ENCODE measurements at places on chromosomes 2 and 18.

GRCh38 chr2:175062787-175063585, 57.8 kb upstream of the CHN1 start:
- DNase-seq = no peak

- no peak for DNase-seq
Observed at GRCh38 chr2:18545384-18545783, 15.1 kb downstream of the RDH14 start.

GRCh38 chr18:3869848-3870247, 419.9 kb downstream of the TGIF1 start:
- DNase-seq = no peak

DNA sequence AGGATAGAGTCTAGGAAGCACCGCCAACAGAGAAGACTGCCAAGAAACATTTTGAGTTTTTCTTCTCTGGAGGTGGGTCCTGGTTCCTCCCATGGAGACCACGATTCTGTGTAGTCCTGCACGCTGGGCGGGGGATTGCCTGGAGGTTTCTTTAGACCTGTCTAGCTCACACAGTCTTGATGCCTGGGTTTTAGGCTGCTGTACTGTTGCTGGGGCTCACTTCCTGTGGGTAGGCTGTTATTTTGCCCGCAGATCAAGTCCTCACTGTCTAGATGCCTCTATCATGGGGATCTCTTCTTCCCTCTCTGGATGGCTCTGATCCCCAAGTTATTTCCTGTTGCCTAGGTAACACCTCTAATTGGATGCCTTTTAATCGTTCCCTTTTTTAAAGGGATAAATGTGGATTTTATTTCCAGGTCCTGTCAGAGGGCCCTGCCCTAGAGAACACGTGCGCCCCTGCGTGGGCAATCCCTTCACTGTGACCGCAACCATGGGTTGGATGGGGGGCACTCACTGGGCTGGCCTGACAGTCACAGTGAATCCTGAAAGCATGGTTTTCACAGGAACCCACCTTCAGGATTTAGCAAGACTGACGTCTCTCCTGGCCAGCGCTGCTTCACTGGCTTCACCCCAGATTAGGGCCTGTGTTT, 115.7 kb downstream of the MSH2 start:
- no peak for DNase-seq

- no peak for DNase-seq
Observed at GRCh38 chr2:15142069-15142689, 419.0 kb downstream of the NBAS start.

- DNase-seq = no peak
Observed at GRCh38 chr2:25524507-25524906, 148.9 kb downstream of the DTNB start.

GRCh38 chr18:74291472-74291770, 342 bp downstream of the CYB5A start:
- no peak for DNase-seq

DNA sequence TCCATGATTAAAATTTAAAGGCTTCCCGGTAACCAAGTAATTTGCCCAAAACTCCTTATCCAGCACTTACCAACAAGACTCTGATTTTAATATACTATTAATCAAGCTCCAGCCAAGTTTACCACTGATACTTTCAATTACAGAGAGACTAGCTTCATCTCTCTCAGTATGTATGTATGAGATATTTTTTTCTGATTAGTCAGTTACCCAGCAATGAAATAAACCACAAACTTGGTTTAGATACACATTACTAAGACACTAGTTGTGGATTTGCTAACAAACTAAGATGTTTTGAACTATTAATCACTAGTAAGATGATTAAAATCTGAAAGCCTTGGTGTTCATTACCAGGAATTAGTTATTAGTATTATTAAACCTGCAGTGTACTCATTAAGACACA, 1272.2 kb upstream of the ACVR2A start:
- no peak for DNase-seq

- DNase-seq = peak; percentile 64
Observed at GRCh38 chr18:46421973-46422551, 235.0 kb downstream of the LOXHD1 start.

DNA sequence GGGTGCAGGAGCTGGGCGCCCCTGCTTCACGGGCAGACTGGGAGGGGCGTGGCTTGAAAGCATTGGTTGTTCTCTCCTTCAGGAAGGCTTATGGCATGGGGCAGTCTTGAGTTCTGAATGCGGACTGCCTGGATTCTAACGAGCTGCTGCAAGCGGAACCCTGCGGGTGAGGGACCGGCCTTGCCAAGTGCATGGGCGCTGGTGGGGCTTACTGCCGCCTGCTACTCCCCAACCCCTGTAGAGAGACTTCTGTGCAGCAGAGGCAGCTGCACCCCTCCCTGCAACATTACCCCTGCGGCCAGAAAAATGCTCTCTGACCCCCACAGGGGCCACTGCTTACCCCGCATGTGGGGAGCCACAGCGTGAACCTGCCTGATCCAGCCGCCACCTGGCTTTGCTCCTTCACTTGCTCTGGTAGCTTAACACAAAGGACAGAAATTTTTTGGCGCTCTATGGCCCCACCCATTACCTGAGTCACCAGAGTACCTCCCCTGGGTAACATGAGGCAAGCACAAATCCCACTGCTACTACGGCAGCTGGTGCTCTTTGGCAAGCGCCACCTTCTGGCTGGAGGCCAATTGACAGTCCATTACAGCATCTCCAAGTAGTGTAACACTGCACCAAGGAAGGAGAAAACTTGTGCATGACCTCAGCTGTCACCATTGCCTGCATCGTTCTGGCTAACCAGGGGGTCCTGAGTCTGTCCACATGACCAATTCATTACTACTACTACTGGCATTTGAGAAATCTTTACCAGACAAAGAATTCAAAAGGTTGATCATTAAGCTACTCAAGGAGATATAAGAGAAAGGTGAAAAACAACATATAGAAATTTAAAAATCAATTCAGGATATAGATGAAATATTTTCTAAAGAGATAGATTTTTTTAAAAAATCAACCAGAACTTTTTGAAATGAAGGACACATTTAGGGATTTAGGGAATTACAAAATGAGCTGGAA, 35.4 kb downstream of the MYL12B start:
- peak; percentile 86 for DNase-seq

DNA sequence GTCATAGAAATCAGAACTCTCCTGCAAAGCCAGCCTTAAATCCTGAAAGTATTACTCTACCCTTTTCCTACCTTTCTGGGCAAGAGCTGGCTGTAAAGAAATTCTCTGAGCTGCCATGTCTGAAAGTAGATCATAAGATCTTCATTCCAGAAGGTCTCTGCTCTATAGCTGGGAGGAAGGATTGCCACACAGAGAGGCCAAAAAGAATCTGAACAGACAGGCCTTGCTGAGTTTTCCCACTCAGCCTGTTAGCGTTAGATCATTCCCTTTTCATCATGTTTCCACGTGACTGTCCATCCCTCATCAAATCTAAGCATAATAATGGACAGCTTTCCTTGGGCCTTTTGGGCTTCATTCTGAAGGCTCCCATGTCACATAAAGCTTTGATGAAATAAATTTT, 43.2 kb upstream of the FHL2 start:
- DNase-seq = no peak

- DNase-seq = no peak
Observed at GRCh38 chr2:160309585-160309984, 109.5 kb upstream of the ITGB6 start.

DNA sequence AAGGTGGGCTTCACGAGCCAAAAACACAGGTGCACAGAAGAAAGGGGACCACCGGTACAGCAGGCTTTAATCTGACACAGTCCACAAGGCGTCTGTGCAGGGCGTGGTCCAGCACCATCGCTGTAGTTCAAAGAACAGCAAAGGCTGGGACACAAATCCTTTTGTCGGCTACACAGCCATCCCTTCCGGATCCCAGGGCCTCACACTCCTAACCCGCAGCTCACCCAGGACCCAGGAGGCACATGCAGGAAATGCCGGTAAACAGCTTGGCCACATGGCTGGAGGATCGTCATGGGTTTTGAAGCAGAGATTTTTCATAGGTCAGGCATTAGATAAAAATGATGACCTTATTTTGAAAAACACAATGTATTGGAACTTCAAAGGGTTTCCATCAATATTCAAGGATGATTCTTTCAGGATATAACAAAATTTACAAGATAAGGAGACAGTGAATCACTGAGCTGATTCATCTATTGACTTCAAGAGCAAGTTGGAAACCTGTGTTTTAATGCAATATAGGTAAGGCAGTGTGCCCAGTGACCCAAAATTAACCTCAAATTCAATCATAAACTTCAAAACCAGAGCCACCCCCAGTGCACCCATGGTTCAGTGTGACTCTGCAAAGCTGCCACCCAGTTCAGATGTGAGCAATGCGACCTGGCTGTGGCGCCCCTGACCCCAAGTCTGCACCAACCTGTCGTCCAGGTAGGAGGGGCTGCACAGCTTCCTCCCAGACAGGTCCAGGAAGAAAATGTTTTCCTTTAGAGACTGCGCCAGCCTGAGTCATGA, 74.4 kb downstream of the TMEM18 start:
- no peak for DNase-seq

DNA sequence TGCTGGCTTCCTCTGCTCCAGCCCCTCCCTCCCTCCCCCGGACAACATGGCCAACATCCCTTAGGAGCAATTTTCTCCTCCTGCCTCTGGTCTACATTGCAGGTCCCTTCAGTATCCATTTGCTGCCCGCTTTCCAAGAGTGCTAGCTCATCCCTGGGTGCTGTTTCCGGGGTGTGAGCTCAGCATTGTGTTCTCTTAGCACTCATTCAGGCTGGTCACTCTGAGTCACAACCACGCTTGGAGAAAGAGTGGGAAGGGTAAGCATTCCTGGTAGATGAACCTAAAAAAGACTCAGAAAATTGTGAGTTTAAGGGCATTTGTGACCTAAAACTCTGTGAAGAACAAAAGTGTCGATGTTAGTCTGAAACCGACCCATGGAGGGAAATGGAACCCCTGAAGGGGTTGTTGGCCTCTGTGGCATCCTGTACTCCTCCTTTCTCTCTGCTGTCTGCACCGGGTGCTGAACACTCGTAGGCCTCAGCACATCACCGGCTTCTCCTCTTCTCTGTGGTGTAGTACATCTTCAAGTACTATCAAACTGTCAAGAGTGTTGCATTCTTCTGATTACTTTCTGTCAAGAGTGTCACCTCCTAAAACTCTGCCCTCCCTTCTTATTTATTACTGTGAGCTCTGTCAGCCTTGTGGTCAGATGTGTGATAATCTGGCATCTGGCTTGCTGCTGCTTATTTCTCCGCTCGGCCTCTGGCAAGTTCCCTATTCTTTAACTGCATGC, 73.0 kb downstream of the CTNNA2 start:
- DNase-seq = no peak

DNA sequence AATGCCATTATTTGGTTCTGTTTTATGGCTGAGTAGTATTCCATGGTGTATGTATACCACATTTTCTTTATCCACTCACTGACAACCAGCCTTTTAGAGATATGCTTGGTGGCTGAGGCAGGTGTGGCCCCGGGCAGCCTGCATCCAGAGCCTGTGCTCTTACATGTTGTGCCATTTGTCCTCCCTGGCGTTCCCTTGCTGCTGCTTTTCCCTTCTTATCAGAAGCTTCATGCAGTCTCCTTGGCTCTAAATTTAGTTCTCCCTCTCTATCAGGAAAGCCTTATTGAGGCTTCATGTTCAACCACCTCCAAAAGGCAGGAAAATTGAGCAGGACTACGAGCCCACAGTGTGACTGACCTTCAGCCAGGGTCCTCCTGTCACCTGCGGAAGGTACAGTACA, 131.7 kb upstream of the ITGA6 start:
- no peak for DNase-seq

DNA sequence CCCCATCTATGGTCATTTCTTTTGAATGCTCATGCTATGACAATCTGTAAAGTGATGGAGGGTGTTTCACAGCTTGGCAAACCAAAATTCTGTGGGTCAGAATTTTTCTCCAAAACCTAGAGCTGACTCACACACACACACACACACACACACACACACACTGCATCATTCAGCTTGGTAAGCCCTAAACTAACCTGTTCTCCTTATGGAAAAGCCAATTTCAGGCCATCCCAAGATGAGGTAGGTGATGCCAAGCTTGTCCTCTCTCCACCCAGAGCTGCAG, 45.0 kb upstream of the NRP2 start:
- DNase-seq = no peak

DNA sequence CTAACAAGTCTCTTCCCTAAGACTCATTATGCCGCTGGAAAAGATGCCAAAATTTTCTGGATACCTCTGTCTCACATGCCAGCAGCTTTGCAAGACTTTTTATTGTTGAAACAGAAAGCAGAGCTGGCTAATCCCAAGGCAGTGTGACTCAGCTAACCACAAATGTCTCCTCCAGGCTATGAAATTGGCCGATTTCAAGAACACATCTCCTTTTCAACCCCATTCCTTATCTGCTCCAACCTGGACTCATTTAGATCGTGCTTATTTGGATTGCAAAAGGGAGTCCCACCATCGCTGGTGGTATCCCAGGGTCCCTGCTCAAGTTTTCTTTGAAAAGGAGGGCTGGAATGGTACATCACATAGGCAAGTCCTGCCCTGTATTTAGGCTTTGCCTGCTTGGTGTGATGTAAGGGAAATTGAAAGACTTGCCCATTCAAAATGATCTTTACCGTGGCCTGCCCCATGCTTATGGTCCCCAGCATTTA, 26.3 kb downstream of the DHRS9 start:
- DNase-seq = no peak

GRCh38 chr2:25543939-25544338, 129.4 kb downstream of the DTNB start:
- no peak for DNase-seq

- no peak for DNase-seq
Observed at GRCh38 chr18:79905993-79906392, 45.5 kb downstream of the SLC66A2 start.

DNA sequence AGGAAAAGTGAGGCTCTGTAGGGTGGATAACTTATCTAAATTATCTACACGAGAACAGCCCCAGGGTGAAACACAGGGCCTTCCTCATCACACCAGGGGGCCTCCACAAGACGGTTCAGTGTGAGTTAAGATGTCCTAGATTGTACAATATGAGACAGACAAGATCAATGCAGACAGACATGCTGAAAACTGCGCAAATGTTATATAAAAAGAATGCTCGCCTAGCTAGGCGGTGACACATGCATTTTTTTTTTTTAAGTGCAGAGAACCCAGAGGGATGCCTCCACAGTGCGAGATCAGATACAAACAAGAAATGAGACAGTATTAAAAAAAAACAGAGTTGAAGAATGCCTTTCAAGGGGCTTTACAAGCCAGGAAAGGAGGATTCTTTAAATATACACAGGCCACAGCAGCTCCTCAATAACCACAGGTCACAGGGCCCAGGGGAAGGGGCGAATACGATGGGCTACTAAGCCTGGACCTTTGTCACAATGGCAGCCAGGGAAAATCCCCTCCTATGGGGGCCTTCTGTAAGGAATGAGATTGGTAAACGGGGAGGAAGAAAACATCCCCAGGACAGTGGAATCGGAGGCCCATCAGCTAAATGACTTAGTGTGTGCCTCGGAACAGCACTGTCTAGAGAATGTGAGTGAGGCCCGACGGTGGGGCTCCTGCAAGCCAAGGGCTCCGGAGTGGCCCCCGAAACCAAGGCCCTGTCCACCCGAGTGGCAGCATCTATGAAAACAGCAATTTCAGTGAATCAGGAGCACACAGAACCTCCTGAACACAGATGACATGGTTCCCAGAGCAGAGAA, 48.9 kb downstream of the ADCY3 start:
- no peak for DNase-seq

- no peak for DNase-seq
Observed at GRCh38 chr2:30459140-30459539, 12.1 kb downstream of the LCLAT1 start.
